ENCODE measurements at places on chromosomes 2 and 18. TPM values are rescaled to one million over a fixed set of nuclear protein-coding genes. Genes with fewer than 3 reads are reported as not detected.

Gene PTPN18
- total RNA-seq = 19.6 TPM

Gene PTH2R
- 3.9 TPM for total RNA-seq

Gene MYCN
- total RNA-seq = 25.4 TPM

Gene BMP10
- not detected for total RNA-seq

Gene DSG1
- 0.23 TPM for total RNA-seq

Gene PRSS56
- total RNA-seq = 1.6 TPM

Gene HOXD4
- not detected for total RNA-seq

Gene G6PC2
- total RNA-seq = not detected

Gene PIEZO2
- 3.2 TPM for total RNA-seq

Gene DGKD
- 62.5 TPM for total RNA-seq

Gene SERPINB13
- under 0.01 TPM for total RNA-seq

Gene ZAP70
- 1.4 TPM for total RNA-seq

Gene REG1B
- not detected for total RNA-seq

Gene ASXL3
- 74.5 TPM for total RNA-seq

Gene SLC5A7
- total RNA-seq = 14.3 TPM

Gene TMEM17
- total RNA-seq = 7.8 TPM

Gene KYNU
- total RNA-seq = 0.23 TPM

Gene PLA2R1
- 7.2 TPM for total RNA-seq

Gene APOB
- total RNA-seq = 0.69 TPM

Gene CHST9
- total RNA-seq = 7.2 TPM

Gene MPHOSPH10
- total RNA-seq = 27.7 TPM

Gene COL5A2
- total RNA-seq = 19.1 TPM

Gene ASB18
- total RNA-seq = 1.6 TPM

Gene SLC4A5
- total RNA-seq = 3.2 TPM

Gene TUBB8B
- total RNA-seq = 0.69 TPM

Gene ATP8B1
- total RNA-seq = 3.0 TPM

Gene CCDC121
- 6.7 TPM for total RNA-seq

Gene SERPINB8
- 2.1 TPM for total RNA-seq

Measured in diencephalon (tissue), 1 donor.